ENCODE measurements at places on chromosomes 4 and X. TPM values are rescaled to one million over a fixed set of nuclear protein-coding genes. Genes with fewer than 3 reads are reported as not detected.

The TEX13D gene
- polyA plus RNA-seq: not detected

The NLGN3 gene
- polyA plus RNA-seq: 15.7 TPM

The PPP2R2C gene
- polyA plus RNA-seq: 0.71 TPM

The FANCB gene
- 0.73 TPM for polyA plus RNA-seq

The GLOD5 gene
- polyA plus RNA-seq: not detected

The SPANXA2 gene
- polyA plus RNA-seq: not detected

The PDE5A gene
- 7.0 TPM for polyA plus RNA-seq

All from adrenal gland (tissue), 19 donors.